ENCODE measurements at places on chromosomes 1 and 21. TPM values are rescaled to one million over a fixed set of nuclear protein-coding genes. Genes with fewer than 3 reads are reported as not detected.

GRCh38 chr1:39952359-39953110, 2.4 kb upstream of the MFSD2A start:
- DNase-seq, result no peak

GRCh38 chr1:78375996-78376395, 114.8 kb upstream of the PTGFR start:
- no peak for DNase-seq

Gene CHRM3
- total RNA-seq, result 54.7 TPM

Gene SNAPIN
- 46.0 TPM for total RNA-seq

GRCh38 chr1:184771190-184771691, 16.6 kb upstream of the EDEM3 start:
- DNase-seq, result no peak
